DMS79 (cell line): ENCODE measurements at places on chromosomes 3 and 15.

DNA sequence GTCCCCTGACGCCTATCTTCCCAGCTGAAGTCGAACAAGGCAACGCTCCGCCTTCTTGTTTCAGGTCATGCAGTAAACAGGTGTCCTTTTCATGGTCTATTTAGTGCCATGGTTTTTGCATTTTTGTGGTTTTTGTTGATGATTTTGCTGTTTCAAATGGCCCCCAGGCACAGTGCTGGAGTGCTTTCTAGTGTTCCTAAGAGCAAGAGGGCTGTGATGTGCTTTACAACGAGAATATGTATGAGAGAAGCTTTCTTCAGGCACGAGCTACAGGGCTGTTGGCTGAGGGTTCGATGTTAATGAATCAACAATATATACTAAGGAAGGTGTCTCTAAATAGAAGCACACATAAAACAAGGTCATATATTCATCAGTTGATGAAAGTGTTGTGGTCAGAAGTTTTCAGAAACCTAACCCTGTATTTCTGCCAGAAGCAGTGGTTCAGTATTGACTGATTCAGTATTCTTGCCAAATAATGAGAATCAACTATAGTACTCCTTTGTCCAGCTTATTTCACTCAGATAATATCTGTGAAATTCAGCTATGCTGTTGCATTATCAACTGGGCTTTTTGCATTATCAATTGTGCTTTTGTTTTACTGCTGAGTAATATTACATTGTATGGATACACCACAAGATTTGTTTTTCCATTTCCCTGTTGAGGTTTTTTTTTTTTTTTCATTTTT lies 18.5 kb downstream of the LIMD1 start:
- DNase-seq, result peak; percentile 85

DNA sequence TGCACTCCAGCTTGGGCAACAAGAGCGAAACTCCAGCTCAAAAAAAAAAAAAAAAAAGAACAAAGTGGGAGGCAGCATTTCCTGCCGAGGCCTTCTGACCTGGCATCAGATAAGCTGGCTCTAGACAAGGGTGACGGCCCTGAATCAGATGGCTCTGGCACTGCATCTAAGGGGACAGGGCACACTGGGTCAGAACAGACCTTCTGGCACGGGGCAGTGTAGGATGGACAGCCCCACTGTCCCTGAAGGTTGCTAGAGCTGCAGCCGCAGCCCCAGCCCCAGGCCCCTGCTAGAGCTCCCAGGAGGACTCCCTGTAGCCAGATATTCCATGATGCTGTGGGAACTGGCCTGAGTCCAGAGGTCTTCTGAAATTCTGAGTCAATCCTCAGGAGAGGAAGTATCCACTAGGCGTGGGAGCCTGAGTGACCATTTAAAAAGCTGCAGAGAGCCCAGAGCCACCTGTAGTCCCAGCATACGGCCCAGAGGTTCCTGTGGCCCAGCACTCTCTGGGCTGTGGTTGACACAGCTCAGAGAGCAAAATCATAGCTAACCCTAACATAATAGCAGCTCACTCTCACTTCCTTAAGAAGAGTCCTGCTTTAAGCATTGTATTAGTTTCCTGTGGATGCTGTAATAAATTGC lies 69.2 kb upstream of the MFGE8 start:
- no peak for DNase-seq

- DNase-seq, result no peak
Measured at GRCh38 chr15:35293353-35294130, 208.4 kb upstream of the NANOGP8 start.

DNA sequence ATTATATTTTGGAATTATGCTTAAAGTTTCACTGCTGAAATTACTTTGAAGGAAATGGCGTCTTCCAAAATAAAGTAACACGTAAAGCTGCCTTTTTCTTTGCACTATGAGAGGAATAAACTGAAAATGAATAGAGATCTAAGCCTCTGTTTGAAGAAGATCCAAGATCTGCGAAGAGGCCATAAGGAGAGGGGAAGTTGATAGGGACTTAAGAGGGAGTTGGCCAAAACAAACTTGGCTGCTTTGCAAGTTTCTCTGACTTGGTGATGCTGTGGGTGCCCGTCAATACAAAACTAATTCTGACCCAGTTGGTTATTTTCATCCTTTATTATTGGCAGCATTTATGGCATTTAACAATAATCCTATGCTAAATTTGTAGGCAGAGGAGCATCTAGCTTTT lies 190.2 kb upstream of the GBE1 start:
- DNase-seq, result no peak

GRCh38 chr3:115960799-115961198 lies 337.5 kb downstream of the GAP43 start:
- no peak for DNase-seq

DNA sequence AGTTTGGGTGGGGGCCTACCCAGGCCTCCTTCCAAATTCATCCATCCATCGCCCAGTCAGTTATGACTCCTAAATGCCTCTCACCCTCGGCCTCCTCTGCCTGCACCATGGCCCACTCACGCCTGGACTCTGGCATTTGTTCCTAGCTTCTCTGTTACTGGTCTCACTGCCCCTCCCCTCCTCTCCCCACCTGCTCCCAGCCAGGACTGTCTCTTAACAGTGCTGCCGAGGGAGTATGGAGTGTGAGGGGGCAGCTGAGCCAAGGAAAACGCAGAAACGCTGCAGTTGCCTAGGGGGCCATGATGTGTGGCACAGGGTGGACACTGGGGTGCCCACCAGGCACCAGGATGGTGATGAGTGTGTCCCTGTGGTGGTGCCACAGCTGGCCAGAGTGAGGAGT lies 3.1 kb downstream of the RCCD1 start:
- DNase-seq, result no peak

DNA sequence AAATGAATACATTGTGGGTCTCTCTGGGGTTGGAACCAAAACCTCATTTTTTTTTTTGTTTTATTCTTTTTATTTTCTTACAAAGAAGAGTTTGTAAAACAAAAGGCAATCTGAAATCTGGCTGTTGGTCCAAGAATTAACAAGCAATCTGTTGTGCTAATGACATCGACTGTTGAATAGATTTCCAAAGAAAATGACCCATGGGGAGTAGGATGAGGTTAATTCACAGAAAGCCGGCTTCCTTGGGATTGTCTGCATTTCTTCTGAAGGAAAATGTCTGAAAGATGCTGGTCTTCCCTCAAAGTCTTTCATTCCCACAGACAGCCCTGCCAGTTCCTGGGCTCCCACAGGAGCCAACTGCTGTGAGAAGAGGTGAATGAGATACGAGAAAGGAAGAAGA lies 92.9 kb downstream of the LRRC3B start:
- no peak for DNase-seq

DNA sequence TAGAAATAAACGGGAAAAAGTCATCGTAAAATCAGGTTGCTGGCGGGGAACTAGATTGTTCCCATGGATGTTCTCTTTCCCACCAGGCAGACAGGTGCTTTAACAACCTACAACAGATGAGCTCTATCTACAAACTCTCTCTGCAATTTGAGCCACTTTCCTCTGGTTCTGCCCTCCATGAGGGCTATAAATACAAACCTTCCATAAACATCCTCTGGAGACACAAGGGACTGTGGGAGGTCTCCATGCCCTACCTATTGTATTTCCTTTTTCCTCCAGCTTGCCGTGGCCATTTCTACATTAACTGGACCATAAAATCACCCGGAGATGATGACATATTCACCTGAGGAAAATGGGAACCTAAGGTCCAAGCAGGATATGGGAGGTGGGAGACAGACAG lies 151.1 kb downstream of the GABRB3 start:
- no peak for DNase-seq

DNA sequence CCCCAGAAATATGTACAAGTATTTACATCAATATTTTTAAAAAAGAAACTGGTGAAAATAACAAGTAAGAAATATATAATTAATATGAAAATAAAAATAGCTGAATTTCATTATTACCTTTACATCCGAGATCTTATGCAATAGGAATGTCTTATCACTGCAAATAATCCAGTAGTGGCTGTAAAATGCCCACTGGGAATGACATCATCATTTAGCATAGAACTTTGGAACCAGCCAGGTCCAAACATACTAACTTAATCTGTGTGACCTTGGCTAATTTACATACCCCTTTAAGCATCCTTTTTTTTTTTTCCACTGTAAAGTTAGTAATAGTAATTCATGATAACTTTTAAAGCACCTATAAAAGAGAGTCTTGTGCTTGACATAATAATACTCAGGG lies 611.7 kb downstream of the ZIC1 start:
- no peak for DNase-seq

DNA sequence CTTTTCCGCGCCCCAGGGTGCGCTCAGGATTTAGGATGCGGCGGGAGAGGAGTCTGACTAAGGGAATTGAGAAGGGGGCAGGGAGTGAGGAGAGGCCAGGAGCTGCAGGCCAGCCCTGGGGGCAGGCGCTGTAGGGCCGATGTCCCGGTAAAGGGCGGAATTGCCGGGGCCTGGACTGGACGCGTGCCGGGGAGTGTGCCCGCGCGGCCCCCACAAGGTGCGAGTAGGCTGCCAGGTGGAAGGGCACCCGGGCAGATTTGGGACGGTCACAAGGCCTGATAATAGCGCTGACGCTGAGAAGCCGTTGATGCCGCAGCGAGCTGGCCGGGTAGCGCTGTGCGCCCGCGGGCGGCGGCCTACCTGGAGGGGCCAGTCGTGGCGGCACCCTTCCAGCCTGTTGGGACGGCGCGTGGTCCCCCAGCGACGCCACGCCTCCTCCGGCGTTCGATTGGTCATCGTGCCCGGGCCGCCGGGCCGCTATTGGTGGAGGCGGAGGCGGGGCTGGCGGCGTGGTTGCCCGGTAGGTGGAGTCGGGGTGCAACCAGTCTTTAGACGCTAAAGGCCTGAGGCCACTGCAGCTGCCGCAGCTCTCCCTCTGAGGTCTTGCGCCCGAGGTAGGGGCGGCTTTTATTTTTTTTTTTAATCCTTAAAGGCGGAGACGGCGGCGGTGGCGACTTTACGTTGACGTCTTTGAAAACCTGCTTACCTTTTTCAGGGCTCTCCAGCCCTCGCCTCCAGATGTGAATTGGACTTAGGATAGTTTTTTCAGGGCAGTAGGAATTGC lies 903 bp downstream of the SLC25A38 start:
- DNase-seq, result no peak

- no peak for DNase-seq
Measured at GRCh38 chr3:168068346-168068745, 27.4 kb downstream of the GOLIM4 start.

DNA sequence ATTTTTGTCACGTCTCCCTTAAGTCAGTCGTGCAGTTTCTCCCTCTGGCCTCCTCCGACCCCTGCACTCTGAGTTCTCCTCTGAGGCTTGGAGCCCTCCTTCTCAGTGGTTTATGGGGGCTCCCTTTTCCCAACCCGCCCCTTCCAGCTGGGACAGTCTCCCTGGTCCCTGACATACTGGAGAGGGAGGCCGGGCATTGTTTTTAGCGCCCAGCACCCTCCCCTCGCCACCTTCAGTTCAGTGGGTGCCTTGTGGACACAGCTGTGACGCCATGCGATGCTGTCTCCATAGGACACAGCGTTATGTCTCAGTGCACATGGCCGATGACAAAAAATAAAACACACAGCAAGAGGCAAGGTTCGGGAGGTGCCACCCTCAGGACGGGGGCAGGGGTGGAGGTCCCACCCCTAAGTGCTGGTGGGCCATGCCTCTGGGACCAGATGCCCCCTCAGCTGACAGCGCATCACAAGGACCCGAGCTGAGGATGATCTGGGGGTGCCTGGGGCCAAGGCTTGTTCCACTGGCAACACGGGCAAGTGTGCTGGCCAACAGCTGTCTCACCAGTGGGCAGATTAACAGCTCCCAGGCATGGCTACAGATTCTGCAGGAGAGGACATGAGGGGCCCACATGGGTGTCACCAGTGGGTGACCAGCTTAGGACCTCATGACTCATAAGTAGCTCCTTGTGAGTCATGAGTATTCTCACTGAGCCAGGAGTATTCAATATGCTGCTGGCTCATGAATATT lies 81.6 kb downstream of the PLXNA1 start:
- DNase-seq, result no peak

DNA sequence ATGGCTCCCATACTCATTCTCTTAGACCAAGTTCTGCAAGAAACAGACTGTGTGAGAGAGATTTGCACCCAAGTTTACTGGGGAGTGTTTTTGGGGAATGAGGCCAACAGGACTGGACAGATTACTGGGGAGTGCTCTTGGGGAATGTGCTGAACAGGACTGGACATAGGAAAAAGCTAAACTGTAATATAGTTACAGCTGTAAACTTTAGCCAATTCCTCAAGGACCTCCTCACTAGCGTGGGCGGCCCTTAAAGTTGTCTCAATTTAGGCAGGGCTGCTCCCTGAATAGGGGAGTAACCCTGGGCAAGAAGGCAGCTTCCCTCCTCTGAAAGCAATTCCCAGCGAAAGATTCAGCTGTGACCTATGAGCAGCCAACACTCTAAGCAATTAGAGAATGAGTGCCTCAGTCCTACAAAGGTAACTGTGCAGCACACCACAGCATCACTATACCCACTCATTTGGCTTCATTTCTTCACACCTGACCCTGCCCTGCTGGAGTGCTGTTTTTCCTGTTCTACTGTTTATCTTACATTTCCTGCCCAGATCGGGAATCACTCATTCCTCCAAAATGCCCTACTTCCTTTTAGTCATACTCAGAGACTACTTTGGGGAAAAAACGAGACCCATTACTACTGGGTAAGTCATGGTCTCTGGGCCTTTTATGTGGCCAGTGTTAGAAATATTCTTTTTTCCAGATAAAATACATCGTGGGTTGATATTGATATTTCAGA lies 41.3 kb upstream of the TRIM42 start:
- DNase-seq, result no peak

DNA sequence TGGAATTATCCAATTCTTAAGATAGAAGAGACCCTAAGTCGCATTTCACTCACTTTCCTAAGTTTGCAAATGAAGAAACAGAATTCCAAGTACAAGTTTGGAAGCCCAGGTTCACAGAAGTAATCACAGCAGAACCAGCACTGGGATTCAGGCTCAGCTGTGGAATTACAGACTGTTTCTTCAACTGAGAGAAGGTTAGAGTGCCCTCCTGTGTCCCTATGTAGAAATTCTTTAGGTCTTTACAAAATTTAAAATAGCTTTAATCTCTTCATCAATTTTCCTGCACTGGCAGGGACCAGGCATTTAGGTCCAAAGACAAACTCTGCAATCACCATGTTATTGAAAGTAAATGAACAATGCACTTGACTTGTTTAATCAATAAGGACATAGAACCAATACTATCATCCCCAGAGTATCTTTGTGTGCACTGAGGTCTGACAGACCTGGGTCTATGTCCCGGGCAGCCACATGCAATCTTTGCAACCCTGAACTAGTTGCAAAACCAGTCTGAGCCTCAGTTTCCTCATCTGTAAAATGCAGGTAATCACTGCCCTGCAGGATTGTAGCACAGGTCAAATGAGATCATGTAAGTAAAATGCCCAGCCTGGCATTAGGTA lies 96.3 kb upstream of the ZBED2 start:
- no peak for DNase-seq

GRCh38 chr3:49019941-49020329 lies 1.6 kb upstream of the DALRD3 start:
- no peak for DNase-seq

DNA sequence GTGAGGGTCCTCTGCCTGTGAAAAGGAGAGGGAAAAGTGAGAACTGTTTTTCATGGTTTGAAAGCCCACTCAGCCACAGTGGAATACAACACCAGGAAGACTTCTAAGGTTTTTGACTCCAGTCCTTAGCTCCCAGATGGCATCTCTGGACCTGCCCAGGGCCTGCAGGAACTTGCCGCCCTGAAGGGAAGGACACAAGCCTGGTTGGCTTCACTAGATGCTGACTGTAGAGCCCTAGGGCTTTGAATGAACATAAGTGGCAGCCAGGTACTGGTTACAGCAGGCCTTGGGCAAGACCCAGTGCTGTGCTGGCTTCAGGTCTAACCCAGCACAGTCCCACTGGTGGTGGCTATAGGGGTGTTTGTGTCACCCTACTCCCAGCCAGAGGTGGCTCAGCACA lies 21.3 kb upstream of the TMEM266 start:
- DNase-seq, result no peak
